ENCODE measurements at places on chromosomes 13 and 19.
A peak's percentile ranks its signal among the peaks of the same experiment; 100 is the strongest.

- DNase-seq: no peak
Observed at GRCh38 chr13:59483501-59484145, 680.1 kb downstream of the DIAPH3 start.

GRCh38 chr13:79780240-79780639 lies 299.3 kb downstream of the NDFIP2 start:
- no peak for DNase-seq

GRCh38 chr19:38003438-38004185 lies 96.6 kb downstream of the SIPA1L3 start:
- DNase-seq: no peak

DNA sequence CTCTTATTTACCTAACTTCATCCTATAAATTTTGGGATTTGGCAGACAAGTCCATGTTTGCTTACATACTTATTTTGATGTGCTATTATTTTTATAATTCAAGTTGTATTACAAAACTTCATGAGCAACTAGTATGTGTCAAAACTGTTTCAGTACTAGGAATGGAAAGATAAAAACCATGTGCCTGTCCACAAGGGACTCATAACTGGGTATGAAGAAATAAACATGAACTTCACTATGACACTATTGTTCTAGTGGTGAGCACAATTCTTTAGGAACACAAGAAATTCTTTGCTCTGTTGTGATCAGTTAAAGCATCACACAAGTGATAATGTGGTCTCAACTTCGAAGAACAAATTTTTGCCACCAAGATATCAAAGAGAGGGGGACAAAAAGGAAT lies 97.5 kb upstream of the FBXL3 start:
- DNase-seq: no peak

DNA sequence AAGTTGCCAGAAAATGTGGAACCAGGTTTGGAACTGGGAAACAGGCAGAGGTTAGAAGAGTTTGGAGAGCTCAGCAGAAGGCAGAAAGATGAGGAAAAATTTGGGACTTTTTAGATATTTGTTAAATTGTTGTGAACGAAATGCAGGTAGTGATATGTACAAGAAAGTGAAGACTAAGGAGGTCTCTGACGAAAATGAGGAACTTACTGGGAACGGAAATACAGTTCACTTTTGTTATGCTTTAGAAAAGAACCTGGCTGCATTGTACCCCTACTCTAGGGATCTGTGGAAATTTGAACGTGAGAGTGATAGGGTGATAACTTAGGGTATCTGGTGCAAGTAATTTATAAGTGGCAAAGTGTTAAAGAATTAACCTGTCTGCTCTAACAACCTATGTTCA lies 632.4 kb downstream of the SLITRK5 start:
- DNase-seq: no peak

- peak; percentile 87 for DNase-seq
Observed at GRCh38 chr19:4186087-4186993, 3.9 kb downstream of the ANKRD24 start.
